ENCODE measurements at places on chromosomes 1 and 21.
A peak's percentile ranks its signal among the peaks of the same experiment; 100 is the strongest.

DNA sequence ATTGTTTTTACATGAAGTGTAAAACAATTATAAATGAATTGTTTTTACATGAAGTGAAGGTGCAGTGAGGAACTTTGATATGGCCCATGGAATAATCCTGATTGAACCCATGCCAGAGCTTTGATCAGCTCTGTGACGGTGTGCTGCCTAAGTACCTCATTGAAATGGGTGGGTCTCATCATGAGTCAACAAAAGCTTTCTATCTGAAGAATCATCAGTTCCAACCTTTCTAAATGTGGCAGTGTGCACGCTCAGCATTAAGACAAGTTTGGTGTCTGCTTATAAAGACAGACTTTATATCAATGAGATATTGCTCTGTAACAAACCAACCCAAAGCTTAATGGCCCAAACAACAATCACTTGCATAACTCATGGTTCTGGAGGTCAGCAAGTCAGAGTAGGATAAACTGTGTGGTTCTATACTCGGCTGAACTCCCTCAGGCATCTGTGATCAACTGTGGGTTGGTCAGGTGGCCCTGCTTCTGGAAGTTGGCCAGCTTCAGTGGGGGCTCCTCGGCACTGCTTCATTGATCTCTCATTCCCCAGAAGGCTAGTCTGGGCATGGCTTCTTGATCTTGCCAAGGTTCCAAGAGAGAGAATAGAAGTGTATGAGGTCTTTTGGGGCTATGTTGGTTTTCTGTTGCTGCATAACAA, 258.0 kb downstream of the LTN1 start:
- no peak for DNase-seq

DNA sequence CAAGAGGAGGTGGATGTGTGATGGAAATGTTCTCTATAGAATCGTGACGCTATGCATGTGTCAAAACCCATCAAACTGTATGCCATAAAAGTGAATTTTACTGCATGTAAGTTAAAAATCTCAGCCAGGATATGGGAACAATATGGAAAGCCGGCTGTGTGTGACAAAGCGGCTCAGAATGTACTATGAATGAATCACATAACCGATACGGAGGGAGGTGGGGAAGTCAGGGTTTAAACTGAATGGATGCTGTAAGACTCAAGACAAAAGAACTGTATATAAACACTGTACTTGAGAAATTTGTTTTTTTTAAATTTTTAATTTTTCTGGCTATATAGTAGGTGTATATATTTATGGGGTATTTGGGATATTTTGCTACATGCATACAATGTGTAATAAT, 111.6 kb upstream of the PDE4B start:
- no peak for DNase-seq

DNA sequence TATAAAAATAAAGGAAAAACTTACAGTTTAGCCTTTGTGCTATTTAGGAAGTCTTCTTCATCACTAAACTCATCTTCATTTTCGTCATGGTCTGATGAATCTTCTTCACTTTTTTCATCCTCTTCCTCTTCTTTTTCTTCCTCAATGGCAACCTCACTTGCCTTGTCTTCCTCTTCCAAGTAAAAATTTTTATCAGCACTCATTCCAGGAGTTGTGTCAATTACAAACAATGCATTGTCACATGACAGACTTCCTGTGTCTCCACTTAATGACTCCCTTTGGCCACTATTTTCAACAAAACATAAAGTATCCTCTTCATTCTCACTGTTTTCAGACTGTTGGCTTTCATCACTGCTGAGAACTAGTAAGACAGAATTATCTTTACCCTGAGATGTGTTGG, 2.8 kb downstream of the DNTTIP2 start:
- DNase-seq, result no peak

GRCh38 chr1:243842161-243842560, 7.9 kb downstream of the AKT3 start:
- no peak for DNase-seq

DNA sequence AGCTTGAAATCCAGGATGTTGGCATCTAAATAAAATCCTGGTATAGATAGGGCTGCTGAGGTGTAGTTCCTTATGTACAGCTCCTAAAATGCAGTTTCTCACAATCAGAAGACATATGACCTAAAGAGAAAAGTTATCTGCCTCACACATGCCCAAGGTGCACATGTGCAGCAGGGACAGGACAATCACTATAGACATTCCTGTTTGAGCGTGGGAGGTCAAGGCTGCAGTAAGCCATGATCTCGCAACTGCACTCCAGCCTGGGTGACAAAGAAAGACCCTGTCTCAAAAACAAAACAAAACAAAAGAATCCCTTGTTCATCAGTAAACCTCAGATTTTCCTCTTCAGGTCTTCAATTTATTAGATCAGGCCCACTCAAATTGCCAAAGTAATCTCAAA, 66.1 kb downstream of the SPATA6 start:
- no peak for DNase-seq

- no peak for DNase-seq
These were observed 344.2 kb downstream of the OLFM3 start for GRCh38 chr1:101652484-101652883.

- no peak for DNase-seq
These were observed 210.4 kb upstream of the CSF3R start for GRCh38 chr1:36693161-36693525.

DNA sequence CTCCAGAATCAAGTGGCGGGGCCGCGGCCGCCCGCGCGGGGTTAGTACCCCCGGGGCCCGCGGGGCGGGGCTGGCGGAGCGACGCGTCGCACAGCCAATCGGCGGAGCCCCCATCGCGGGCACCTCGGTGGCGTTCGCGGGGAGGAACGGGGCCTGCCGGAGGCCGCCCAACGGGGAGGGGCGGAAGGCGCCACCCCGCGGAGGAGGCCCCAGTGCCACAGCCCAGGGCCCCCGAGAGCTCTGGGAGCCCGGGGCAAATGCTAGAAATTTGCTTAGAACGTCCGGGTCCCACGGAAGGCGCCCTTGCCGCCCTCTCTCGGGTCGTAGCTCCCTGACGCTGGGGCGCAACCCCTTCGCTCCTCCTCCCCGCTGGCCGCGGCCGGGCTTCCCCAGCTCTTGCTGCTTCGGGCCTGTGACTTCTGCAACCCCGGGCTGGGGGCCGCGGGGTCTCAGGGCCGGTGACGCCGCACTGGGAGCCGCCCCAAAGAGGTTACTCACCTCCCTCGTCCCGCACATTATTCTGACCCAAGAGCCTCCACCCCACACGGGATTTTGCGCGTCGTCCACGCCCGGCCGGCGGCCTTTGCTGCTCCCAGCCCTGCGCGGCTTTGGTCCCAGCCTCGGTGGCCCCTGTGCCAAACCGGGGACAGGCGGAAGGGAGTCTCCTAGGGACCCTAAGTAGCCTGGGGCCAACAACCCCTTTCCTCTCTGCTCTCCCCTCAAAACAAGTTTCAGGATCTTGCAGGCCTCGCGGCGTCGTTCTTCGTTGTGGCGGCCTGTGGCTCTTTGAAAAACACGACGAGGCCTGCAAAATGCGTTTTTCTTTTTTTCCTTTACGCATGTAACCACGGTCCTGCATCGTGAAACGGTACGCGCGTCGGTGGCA, at the start of gene RUNX3:
TSS of gene RUNX3 (minus strand) at position 17 of the 886 bp plus-strand sequence. CDS start 408 bp downstream, outside the sequence.
- DNase-seq, result peak; percentile 92

DNA sequence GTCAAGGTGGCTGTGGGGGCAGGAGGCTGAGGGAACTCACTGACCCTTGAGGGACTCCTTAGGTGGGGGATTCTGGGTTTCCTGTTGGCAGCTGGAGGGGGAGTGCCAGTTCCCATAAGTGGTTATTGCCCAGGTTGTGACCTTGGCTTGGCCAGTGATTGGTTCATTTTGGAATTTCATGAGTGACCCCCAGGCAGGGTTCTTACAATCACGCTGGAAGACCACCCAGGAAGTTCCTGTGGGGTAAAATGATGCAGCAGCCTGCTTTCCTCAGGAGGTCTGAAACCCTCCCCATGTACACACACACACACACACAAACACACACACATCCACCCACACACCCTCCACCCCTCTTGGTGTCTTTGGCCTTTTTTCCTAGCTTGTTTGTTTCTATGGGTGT, 16.9 kb downstream of the VANGL1 start:
- DNase-seq, result no peak

GRCh38 chr1:181778640-181779260, 282.8 kb downstream of the ZNF648 start:
- no peak for DNase-seq

GRCh38 chr1:3459940-3460671, 5.6 kb downstream of the ARHGEF16 start:
- DNase-seq, result no peak

DNA sequence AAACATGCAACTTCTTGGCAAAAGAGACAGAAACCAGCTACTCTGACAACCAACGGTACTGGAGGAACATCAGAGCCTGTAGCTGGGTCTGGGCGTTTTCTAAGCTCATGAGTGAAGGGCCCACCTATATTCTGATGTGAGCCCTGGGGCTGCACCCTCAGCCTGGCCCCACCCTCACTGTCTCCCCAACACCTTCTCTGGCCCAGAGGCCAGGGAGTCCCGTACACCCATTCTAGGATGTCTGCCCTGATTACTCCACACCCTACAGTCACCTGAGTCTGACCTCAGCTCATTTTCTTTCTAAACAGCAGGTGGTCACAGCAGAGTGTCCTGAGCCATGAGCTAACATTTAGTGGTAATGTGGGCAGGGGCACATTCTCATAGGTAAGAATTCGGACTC, 439.2 kb downstream of the MATN1 start:
- no peak for DNase-seq

- peak; percentile 72 for DNase-seq
These were observed 15.4 kb downstream of the LMNA start for GRCh38 chr1:156129687-156130577.

GRCh38 chr21:37829447-37829846, 86.8 kb downstream of the KCNJ6 start:
- no peak for DNase-seq

DNA sequence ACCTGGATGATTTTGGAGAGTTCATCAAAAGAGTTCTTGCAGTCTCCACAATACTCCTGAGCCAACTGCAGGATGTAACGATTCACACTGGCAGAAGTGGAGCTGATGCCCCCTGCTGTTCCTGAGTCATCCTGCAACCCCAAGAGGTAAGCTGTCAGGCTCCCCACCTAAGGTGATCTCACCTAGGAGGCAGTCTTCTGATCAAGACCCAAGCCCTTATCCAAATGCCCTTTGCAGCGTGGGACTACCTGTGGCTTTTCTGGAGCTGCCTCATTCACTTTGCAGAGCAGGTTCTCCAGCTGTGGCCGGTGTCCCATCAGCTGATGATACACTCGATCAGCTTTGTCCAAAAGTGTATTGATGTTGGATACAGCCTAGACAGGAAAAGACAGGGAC, 96.4 kb downstream of the UBR4 start:
- no peak for DNase-seq

DNA sequence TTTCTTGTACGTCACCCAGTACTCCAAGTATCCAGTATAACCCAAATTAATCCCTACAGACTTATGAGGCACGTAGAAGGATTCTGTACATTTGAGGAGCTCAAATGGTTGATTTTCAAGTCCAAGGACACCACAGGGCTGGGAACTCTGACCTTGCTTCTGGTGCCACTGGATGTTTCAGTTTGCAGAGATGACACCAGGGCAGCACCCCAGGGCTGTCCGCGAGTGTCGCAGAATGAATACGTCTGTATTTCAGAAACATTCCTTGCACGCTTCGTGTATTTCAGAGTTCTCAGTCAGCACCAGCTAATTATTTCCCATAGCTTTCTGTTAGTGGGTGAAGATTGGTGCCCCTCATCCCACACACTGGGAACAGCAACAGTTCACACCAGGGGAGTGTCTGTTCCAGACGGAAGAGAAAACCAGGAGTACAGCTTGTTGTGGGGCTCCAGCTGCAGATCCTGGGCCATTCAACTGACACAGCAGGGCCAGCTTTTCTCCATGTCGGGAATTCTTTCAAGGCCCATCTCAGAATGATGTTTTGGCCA, 159.2 kb downstream of the RHOU start:
- DNase-seq, result no peak

GRCh38 chr1:69940816-69941215, 264.6 kb downstream of the LRRC40 start:
- no peak for DNase-seq

DNA sequence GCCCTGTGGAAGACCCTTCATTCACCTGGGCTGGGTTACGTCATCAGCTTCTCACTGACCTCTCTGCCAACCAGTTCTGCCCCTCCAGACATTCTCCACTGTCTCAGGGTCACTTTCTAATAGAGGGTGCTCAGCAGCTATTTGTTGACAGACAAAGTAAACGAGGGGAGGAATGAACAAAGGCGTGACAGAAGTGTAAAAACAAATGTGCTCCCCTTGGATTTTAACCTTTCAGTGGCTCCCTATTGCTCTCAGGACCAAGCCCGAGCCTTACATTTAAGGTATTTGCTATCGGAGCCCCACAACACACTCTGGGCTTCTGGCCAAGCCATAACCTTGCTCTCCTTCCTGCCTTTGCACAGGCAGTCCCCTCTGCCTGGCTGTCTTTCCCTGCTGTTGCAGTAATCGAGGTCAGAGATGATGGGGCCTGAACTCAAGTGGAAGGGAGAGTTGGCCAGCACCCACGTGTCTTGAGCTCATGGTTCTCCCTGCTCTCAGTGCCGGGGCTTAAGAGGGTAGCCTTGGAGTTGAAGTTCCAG, 9.3 kb upstream of the MARCKSL1 start:
- DNase-seq, result peak; percentile 39

- DNase-seq, result no peak
These were observed 7.4 kb downstream of the DSCAM start for GRCh38 chr21:40839521-40839920.

GRCh38 chr1:182242641-182243040, 148.9 kb downstream of the GLUL start:
- DNase-seq, result no peak

- no peak for DNase-seq
These were observed 6.0 kb upstream of the TRAPPC10 start for GRCh38 chr21:44006017-44006619.

GRCh38 chr1:94349853-94350252, 68.3 kb upstream of the ABCD3 start:
- no peak for DNase-seq

GRCh38 chr1:82625537-82625936, 824.8 kb downstream of the ADGRL2 start:
- DNase-seq, result no peak

DNA sequence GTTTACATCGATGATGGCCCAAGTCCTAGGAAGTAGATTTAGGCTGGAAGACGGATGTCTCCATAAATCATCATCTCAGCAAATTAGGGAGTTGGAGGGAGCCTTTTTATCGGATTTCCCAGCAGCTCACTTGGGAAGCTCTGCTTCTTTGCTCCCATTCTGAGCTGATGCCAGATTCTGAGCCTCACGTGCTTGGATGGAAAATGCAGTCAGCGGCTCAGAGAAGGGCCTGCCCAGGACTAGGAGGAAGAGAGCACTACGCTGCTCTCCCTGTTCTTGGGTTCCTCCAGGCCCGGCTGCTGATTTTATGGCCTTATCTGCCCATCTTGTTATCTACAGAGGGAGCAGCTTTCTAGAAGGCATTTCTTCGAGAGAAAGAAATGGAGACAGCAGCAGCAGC, 42.0 kb downstream of the UBIAD1 start:
- DNase-seq, result no peak

- no peak for DNase-seq
These were observed 1.6 kb upstream of the PLA2G2C start for GRCh38 chr1:20187813-20188454.

DNA sequence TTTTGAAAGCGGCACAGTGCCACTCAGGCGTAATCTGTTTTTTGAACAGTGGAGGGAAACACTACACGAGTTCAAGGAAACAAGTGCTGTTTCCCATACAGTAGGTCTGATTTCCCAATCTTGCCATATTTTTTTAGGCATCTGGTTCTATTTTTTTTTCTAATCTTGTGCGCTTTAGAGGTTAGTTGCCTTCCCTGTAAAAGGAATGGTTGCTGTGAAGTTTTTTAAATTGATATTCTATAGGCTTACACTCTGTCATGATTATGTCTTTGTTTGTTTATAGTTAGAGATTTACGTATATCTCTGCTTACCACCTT, 1.2 kb downstream of the NASP start:
- no peak for DNase-seq

- no peak for DNase-seq
These were observed 661.6 kb upstream of the PKN2 start for GRCh38 chr1:88022516-88022915.
